Tracheal epithelial cell (primary cell): ENCODE measurements at places on chromosomes 2 and 18. TPM values are rescaled to one million over a fixed set of nuclear protein-coding genes. Genes with fewer than 3 reads are reported as not detected.

CCDC121 gene
- 0.85 and 1.9 TPM in 2 replicates for total RNA-seq

ABCB11 gene
- under 0.01 TPM in 1 of 2 replicates, not detected in the other for total RNA-seq

POU3F3 gene
- under 0.01 and 4.8 TPM in 2 replicates for total RNA-seq

LINC00305 gene
- total RNA-seq: not detected in 2 replicates

NEU4 gene
- not detected in 2 replicates for total RNA-seq

KLHL30 gene
- total RNA-seq: 0.72 and 0.85 TPM in 2 replicates

KLHL41 gene
- 0.24 TPM in 1 of 2 replicates, not detected in the other for total RNA-seq

SLC23A3 gene
- total RNA-seq: 0.43 and 0.48 TPM in 2 replicates

ZBTB7C gene
- under 0.01 and 0.72 TPM in 2 replicates for total RNA-seq

PRSS56 gene
- total RNA-seq: not detected in 2 replicates

GRHL1 gene
- 14.1 and 45.8 TPM in 2 replicates for total RNA-seq

CFAP65 gene
- total RNA-seq: under 0.01 TPM in 1 of 2 replicates, not detected in the other
